ELR (cell line): ENCODE measurements at places on chromosomes 5 and 9.

GRCh38 chr5:112795944-112796678 lies 58.4 kb downstream of the APC start:
- no peak for DNase-seq

- no peak for DNase-seq
These were observed 5.6 kb upstream of the GZMA start for GRCh38 chr5:55096861-55097260.

GRCh38 chr9:91495450-91495849 lies 71.8 kb upstream of the NFIL3 start:
- peak; percentile 78 for DNase-seq

DNA sequence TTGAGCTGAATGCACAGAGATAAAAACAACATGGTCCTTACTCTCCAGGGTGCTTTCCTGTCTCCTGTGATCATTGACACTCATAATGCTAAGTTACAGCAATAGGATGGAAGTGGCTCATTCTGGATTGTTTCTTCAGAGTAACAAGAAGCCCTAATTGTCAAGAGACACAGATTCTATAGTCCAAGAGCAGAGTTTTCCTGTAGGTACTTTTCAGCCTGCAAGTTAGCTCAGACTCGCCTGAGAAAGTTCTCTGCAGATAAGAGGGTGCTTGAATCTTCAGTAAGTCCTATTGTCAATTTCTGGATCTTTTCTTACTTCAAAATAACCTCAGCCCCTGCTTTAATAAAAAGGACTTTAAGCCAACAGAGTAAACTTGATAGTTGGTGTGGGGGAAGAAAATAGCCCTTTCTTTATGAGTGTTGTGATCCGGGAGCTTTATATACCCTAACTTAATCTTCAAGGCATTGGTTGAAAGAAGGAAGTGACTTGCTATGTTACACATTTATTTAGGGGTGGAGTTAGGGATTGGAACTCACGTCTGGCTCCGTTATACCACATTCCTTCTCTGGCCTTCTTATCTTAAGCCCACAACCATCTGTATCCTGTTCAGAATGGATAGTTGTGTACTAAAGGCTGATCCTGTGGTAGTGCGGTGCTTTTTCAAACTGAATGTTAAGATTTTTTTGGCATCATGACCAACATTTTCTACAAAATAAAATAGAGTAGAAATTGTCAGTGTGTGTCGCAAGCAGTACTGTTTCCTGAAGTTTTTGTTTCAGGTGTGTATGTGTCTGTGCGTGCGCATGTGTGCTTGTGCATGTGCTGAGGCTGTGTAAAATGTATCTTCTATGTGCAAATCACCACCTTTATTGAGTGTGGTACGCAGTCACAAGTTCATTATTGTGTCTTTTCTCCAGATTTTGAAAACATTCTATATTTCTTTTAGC lies 173.9 kb downstream of the WDR70 start:
- peak; percentile 26 for DNase-seq

DNA sequence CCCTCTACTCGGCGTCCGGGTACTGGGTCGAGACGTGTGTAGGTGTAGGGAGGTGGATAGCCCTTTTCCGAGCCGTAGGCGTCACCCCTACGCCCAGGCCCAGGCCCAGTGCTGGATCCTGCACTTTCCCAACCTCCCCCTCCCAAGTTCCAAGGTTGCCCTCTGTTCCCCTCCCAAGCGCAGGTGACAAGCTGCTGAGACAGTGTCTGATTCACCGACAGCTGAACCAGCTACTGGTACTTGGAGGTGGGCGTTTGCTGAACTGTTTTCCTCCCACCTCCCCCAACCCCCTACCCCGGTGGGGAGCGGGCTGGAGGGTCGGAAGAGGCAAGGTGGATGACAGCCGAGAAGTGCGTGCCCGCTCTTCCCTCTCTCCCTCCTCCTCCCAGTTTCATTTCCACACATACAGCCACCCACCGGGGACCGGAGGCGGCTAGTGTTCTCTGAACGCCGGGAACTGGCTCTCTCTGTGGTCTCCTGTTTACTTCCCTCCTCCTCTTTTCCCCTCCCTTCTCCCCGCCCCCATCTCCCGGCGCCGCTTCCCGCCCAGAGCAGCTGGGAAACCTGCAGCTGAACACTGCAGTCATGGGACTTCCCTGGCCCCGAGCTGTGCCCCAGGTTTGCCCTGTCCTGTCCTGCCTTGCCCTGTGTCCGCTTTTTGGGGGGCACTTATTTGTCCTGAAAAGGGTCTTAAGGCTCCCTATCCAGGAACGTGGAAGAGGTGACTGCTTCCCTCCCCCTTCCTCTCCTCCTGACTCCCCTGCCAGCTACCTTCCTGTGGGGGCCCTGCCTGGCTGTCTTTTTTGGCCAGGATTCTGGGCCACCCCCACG lies 6.2 kb upstream of the KLF9 start:
- peak; percentile 81 for DNase-seq

GRCh38 chr5:141637767-141638419 lies 1.1 kb downstream of the RELL2 start:
- DNase-seq, result peak; percentile 67

GRCh38 chr9:20683351-20684034 lies 566 bp upstream of the FOCAD start:
- peak; percentile 74 for DNase-seq

DNA sequence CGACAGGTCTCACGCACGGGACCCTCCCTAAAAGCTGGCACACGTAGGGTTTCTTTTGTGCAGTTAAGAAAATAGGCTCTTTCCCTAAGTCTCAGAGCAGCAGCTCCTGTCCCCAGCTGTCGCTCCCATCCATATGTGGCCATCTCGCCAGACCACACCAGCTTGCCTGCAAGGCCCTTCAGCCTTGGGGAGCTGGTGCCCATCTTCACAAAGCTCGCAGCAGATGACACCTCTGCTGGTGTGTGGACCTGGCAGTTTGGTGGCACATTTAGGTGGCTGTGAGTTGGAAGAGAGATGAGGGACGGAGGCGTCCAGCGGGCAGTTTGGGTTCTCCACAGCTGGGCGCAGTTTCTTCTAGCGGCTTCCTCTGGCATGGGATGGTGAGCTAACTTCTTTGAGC lies 239.0 kb downstream of the FANCC start:
- no peak for DNase-seq
